Kidney epithelial cell (primary cell): ENCODE measurements at places on chromosomes 5 and 9. TPM values are rescaled to one million over a fixed set of nuclear protein-coding genes. Genes with fewer than 3 reads are reported as not detected.

DNA sequence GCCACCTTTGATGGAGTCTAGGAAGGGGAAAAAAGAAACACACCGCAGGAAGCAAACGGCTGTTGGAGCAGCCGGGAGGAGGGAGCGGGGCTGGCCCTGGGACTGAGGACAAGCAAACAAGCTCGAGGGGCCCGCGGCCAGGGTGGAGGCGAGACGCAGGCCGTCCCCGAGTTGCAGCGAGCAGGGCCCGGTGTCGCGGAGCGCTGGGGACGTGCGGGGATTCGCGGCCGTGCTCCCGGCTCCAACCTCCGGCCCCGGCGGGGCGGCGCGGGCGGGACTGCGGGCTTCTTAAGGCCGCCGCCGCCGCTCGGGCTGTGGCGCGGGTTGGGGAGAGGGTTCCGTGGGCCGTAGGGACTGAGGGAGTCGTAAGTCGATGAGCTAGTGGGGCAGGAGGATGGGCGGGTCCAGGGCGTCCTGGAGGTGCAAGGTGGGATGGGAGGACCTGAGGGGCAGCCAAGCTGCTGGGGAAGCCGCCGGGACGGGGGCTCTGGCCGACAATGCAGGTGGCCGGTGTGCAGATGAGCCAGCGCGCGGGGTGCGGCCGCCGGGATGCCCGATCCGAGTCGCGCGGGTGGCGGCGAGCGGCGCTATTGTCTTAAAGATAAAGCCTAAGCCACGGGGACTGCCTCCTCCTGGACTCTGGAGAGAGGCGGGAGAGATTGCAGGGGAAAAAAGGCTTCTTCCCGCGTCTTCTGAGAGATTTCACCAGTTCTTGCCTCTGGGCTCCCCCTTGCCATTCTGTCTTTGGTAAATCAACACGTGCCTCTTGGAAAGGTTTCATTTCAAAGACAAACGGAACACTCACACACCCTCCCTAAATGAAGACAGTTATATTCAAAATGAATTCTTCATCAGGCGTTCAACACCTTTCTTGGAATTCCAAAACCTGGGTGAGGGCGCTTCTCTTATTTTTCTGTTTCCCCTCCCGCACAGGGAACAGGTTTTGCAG is 1.6 kb upstream of the HAPLN1 start:
- DNase-seq: no peak

DNA sequence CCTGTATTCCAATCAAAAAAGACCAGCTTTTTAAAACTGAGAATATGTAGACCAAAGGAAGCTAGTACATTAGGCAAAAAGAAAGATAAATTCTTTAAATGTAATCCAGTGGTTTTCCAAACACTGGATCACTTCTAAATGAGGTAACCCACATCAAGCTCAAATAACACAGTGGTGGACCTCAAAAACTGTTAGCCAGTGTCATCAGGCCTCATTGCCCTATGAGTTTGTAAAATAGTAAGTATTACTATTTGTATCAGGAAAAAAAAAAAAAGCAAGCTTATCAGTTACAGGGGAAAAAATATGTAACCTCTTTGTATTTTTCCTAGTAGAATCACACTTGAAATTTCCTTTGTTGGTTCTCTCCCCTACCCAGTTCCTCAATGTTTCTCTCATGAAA is 6.7 kb downstream of the MTX3 start:
- DNase-seq: no peak

DNA sequence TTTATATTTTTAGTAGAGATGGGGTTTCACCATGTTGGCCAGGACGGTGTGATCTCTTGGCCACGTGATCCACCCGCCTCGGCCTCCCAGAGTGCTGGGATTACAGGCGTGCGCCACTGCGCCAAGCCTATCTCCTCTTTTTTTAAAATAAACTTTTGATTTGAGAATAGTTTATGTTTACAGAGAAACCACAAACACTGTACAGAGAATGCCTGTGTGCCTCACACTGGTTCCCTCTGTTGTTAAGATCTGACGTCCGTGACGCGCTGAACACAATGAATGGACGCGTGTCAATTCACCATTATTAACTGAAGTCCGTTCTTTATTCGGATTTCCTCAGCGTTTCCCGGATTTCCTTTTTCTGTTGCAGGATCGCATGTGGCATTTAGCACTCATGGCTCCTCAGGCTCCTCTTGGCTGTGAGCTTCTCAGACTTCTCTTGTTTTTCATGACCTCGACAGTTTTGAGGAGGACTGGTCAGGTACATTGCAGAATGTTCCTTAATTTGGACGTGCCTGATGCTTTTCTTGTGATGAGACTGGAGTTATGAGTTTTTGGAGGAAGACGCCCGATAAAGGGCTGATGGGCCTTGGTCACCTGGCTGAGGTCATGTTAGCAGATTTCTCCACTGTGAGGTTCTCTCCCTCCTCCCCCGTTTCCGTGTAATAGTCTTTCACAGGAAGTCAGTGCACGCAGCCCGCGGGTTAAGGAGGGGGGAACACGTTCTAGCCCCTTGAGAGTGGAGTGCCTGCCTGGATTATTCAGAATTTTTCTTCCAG is 69.6 kb downstream of the ANKRD33B start:
- DNase-seq: no peak

Gene SPINK4
- total RNA-seq: not detected in 2 replicates
